PC-3 (cell line): ENCODE measurements at places on chromosomes 2 and 18. TPM values are rescaled to one million over a fixed set of nuclear protein-coding genes. Genes with fewer than 3 reads are reported as not detected.
A peak's percentile ranks its signal among the peaks of the same experiment; 100 is the strongest.

DNA sequence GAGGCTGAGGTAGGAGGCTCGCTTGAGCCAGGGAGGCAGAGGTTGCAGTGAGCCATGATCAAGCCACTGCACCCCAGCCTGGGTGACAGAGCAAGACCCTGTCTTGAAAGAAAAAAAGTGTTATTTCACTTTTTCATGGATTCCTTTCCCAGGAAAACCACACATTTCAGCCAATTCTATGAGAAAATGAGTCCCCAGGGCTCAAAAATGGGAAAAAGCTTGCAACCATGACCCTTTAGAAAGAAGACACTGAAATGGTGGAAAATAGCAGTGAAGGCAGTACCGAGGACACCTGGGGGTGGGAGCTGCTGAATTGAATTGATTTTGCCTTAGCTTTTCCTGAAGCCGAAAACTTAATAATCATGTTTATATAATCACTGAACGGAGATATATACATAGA, 284.2 kb upstream of the HDAC4 start:
- DNase-seq, result no peak
- H3K4me3 ChIP-seq, result no peak overlapping the region
- no peaks in the 10 kb centered on the region for H3K36me3 ChIP-seq
- no peak overlapping the region for H3K27ac ChIP-seq
- peaks cover 92% of the 10 kb centered on the region for H3K27me3 ChIP-seq

DNA sequence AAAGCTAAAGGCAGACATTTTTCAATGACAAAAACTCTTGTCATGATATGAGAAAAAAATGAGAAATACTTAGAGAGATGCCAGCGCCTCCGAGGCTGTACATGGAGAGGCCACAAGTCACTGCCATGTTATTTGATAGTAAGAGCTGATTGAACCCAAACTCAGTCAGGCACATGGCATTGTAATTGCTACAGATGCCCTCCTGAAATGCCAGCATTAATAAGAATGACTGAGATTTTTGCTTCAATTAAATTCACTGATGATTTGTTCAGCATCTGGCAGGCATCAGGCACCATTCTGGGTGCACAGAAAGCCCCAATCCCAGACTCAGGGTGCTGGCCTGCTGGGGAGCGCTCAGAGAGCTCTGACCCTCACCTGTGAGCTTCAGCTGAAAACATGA, 129.0 kb upstream of the PXDN start:
- no peak overlapping the region for H3K4me3 ChIP-seq
- no peak for DNase-seq
- H3K4me1 ChIP-seq, result no peaks in the 10 kb centered on the region
- no peak overlapping the region for H3K27ac ChIP-seq

- H3K27ac ChIP-seq, result no peak overlapping the region
- H3K4me3 ChIP-seq, result no peak overlapping the region
- DNase-seq, result no peak
- peaks cover 41% of the 10 kb centered on the region for H3K27me3 ChIP-seq
- H3K36me3 ChIP-seq, result no peaks in the 10 kb centered on the region
- no peaks in the 10 kb centered on the region for H3K4me1 ChIP-seq
These were observed 417.9 kb downstream of the TGIF1 start for GRCh38 chr18:3867864-3868311.

DNA sequence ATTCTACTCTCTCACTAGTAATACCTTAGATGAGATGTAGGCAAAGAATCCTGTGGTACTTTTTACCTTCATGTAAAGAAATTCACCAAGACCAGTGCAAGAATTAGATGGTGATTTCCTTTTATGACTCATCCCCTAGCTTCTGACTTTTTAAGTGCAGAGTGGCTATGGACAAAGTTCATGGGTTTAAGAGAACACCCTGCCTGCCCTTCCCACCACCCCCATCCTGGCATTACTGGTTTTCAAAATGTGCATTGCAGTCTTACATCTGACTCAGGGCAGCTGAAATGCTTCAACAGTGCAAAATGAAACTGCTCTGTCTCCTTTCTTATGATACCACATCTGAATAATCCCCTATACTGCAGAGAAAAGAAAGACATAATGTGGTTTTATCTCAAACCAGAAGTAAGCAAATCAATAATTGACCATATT, 22.6 kb downstream of the MAIP1 start:
- peak overlapping the region; percentile 50 for H3K4me3 ChIP-seq
- H3K27ac ChIP-seq, result peak overlapping the region; percentile 75
- peak; percentile 93 for DNase-seq
- H3K36me3 ChIP-seq, result peaks cover 5% of the 10 kb centered on the region; the same call in 1 of the 2 replicates

DNA sequence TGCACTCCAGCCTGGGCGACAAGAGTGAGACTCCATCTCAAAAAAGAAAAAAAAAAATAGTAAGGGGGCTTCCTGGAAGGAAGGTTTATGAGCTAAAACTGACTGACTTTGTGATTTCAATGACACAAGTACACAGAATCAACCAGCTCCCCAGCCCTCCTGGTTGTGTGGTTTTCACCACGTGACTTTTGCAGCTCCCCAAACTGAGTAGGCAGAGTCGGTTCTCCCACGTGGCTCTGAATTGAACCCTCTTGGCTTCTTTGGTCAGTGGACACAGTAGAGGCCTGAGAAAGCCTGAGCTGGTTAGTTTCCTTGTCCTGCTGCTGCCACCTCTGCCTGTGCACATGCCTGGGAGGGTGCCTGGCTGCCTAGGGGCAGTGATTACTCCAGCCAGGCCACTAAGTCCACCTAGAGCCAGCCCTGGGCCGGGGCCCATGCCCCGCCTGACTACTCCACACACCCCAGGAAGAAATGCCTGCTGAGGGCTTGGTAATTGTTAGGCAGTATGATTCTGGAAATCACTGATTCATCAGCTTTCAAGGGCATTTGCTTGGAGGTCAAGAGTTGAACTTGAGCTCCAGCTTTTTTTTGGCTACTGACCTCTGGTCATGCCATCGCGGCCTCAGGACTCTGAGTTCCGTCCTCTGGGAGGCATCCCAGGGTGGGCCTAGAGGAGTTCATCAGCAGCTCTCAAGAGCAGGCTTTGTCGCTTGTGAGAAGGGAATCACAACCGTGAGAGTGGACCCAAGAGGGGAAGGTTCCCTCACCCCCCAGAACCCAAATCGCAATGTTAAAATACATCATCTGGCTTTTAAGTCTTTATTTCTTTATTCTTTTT, 431.9 kb upstream of the HS6ST1 start:
- no peak for DNase-seq
- no peaks in the 10 kb centered on the region for H3K4me1 ChIP-seq
- H3K4me3 ChIP-seq, result no peak overlapping the region
- peaks cover 81% of the 10 kb centered on the region for H3K27me3 ChIP-seq
- no peak overlapping the region for H3K27ac ChIP-seq

Gene PSMA8
- total RNA-seq, result not detected in 2 replicates
